ENCODE measurements at places on chromosomes 2 and 18.
A peak's percentile ranks its signal among the peaks of the same experiment; 100 is the strongest.

DNA sequence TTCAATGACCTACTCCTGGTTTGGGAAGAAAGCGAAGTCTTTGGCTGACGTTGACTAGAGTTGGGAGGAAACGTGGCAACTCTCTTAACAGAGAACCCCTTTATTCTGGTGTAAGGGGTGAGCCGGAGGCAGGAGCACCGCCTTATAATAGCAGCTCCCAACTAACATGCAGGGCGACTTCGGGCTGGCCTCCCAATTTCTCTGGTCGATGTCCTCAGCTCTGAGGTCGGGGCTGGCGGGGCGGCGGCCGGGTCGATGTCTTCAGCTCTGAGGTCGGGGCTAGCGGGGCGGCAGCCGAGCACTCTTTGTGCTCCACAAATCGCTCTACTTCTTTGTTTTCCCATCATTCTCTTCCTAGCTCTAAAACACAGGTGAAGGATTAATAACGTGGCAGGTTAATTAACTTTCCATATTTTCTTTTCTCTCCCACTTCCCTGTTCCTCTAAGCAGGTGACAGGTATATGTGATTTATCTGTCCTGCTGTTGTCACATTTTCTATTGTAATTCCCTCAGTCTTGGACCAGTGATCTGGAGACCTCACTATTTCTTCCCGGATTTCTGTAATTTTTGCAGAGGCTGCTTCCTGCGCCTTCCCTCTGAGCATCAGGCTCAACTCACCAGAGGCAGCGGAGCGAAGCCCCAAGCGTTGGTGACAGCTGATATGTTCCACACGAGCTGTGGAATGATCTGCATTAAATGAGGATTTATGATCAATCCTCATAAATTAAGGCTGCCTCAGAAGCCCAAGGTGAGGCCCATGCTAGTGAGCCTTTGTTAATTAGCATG is 64.3 kb downstream of the ACKR3 start:
- DNase-seq: no peak

DNA sequence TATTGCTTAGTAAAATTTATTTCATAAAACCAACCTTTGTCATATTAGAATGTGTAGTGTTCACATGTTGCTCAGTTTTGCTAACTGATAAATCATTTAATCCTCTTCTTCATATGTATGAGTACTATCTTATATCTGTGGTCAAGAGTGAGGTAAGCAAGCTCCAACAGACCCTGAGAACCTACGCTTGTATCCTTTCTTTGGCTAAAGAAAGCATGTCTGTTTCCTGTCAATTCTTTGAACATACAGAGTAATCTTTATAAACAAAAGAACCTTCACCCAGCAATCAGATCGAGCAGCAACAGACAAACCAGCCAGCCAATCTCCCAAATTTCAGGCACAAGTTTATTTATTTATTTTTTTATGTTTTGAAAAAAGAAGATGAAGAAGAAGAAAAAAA is 6.4 kb downstream of the ADCYAP1 start:
- no peak for DNase-seq

DNA sequence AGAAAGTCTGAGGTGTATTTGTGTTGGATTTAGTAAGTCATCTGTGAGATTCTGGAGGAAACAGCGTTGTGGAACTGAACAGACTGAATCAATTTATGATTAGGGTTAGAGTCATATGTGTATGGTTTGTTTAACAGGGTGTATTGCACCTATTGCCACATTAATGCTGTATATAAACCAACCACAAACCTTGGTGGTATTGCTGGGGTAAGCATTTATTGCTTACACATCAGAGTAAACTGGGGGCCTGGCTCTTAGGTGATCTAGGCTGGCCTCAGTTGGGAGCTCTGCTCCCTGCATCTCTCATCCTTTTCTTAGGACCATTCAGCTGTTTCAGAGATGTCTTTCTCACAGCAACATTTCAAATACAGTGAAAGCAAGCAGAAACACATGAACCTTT is 59.7 kb upstream of the GRB14 start:
- DNase-seq: no peak

GRCh38 chr2:235979753-235980435 is 188.3 kb downstream of the GBX2 start:
- DNase-seq: peak; percentile 24

DNA sequence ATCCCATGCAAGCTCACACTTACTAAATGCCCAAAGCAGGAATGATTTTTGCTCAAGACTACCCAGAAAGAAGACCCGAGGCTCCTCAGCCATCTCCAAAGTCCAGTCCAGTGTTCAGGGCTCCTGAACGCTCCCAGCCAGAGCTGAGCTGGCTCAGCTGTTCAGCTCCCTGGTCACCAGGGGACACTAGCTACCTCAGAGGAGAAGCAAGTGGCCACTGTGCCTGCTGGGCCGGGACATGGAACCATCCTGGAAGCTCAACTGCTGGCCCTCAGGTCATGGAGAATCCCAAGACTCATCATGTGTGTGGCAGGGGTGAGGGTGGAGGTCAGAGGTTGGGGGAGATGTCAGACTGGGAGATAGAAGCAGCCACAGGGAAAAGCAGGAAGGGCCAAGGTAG is 89.0 kb downstream of the GALNT14 start:
- no peak for DNase-seq

DNA sequence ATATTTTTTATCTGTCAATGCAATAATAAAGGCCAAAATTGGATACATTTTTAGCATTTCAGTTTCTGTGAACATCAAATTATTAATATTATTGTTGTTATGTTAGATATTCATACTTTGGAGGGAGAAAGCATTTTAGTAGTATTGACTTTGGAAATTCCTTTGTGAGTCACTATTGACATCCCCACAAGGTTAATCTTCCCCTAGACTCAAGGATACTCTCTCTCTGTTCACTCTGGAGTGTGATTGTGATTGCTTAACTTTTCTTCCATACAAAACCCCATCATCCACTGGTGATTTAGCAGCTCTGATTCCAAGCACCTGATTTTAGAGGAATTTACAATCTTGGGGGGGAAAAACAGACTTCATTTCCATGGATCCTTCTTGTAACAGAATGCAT is 352.0 kb downstream of the THSD7B start:
- DNase-seq: no peak

DNA sequence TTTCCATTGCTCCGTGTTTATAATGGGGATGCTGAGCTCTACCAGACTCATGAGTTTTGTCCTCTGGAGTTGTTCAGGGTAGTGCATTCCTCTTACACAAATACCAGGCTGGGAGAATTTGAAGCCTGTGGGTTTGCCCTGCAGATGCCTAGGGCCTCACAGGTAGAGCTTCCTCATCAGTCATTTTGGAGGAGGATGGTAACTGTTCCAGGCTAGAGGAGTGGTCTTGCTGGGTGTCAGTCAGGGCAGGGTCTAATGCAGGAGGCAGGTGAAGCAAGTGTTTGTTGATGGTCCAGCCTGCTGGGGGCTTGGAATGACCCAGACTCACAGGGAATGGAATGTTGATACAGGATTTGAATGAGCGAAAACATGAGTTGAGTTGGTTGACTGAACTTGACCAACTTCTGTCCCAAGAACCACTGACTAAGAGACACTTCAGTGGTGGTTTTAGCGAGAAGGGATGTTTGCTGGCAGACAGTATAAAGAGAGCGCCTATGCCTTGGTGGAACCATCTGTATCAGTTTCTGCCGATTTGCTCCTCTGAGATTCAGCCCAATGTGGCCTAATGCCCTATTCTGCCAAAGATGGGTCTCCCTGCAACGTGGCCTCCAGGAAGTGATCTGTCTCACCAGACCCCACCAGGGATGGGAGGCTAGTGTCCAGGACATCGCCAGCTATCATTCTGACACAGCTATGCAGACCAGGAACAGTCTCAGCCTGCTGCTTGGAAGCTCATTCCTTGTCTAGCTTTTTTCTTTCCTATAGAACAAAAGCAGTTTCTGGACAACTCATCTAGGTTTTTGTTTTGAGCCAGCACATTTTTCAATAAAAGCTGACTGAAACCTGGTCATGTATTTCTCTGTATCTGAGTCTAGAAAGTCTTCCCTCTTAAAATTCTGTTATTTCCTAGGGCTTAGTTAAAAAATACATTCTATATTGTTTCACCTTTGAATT is 9.3 kb downstream of the IL1R2 start:
- DNase-seq: no peak

DNA sequence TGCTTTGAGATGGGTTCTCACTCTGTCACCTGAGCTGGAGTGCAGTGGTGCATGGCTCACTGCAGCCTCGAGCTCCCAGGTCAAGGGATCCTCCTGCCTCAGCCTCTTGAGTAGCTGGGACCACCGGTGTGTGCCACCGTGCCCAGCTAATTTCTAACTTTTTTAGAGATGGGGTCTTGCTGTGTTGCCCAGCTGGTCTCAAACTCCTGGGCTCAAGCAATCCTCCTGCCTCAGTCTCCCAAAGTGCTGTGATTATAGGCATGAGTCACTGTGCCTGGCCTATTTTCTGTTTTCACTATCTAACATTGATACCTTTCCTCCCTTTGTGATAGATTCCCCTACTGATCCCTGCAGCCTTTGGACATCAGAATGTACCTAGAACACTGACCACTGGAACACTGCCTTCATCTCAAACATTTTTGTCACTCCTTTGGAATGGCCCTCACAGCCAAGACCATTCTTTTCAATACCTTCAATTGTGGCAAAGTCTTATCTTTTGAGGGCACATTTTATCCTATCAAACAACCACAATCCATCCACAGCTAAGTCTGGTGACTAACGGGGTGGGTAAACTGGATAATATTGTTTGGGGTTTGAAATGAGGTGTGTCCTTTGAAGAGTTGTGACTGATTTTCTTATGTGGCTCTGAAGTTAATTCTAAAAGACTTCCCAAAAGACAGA is 43.7 kb downstream of the EPAS1 start:
- no peak for DNase-seq

DNA sequence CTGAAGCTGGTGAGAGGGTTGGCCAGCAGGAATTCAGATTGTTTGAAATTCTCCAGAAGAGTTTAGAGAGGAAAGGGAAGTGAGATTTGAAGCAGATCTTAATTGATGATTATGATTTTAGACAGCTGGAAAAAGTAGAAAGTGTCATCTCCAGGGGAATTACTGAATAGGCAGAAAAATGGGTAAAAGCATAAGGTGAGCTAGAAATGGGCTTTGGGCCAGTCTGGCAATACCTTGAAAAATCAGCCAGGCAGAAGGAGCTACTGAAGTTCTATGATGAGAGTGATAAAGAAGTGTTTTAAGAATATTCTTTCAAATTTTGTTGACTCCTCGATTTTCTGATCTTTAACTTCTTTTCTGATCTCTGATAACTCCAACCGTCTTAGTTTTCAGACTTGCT is 172.9 kb upstream of the CCDC150 start:
- DNase-seq: peak; percentile 59

GRCh38 chr2:46469116-46469515 is 10.2 kb upstream of the TMEM247 start:
- DNase-seq: no peak

DNA sequence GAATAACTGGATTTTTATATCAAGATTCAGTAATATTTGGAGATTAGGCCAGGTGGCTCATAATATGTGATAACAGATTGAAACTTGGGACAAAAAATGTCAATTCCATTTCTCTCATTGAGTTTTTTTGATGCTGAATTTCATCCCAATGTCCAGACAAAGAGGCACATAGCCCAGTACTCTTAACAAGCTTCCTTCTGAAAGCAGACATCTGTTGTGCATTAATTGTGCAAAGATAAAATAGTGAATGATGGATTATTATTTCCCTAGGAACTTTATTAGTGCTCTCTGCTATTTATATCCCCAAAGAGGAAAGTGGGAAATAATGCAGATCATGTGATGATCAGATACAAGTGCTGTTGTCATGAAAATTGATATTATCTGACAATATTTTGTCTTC is 234.1 kb downstream of the CCDC102B start:
- no peak for DNase-seq

DNA sequence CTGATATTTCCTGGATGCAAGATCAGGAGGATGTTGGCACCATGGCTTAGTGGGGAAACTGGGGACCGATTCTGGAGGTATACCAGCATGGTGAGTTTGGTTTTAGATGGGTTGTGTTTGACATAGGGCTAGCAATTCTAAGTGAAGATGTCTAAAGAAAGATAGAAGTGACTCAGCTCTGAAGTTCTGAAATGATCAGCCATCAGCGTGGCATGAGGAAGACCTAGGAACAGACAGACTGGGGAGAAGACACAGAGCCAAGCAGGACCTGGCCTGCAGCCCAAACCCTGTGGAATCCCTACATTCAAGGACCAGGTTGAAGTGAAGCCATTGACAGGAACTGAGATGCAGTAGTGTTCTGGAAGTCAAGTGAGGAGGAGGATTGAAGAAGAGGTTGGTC is 39.8 kb downstream of the HRH4 start:
- no peak for DNase-seq

- peak; percentile 55 for DNase-seq
These were observed 26.6 kb upstream of the LANCL1 start for GRCh38 chr2:210503001-210503623.

GRCh38 chr2:120445449-120446143 is 99.7 kb downstream of the INHBB start:
- DNase-seq: peak; percentile 8

- DNase-seq: no peak
These were observed 106.3 kb upstream of the ST3GAL5 start for GRCh38 chr2:85994897-85995647.

DNA sequence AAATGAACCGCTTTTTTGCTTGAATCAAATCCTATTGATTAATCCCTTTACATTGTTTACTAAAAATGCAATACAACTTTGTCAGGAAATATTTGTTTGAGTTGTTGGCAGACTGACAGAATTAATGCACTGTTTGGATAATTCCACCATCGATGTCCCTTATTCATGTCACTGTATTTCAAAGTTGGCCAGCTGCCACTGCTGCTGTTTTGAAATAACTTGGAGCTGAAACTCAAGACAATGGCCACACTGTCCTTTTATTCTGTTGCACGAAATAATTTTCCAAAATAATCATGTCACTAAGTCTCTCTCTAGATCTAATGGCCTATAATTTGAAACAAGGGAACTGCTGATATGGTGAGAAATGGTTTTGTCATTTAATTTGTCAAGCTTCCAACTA is 55.2 kb upstream of the PAX3 start:
- no peak for DNase-seq

DNA sequence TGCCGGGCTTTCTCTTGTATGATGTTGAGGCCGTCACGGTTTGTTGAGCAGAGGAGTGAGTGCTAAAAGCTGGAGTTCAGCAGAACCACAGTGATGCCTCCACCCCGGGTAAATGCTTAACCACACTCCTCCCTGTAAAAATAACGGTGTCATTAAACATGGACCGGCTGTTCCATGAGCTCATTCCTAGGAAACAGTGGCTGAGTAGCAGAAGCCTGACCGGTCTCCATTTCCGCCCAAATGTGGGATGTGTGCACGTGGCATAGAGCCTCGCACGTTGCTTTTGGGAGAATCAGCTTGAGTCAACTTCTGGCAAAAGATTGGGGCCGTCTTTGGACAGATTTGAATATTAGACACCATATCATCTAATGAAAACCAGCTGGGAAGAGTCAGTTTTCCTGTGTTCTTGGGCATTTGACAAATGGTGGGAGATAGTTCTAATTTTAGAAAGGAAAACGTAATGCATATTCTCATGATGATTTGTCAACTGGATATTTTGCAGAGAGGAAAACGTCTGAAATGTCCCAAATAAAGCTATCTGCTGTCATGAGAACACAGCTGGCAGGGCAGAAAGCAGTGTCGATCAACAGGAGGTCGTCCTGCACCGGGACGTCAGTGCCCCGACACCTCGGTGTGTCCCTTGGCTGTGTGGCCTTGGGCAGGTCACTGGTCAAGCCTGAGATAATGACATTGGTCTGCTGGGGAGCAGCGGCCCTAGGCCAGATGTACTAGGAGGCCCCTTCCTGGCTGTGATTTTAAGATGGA is 42.4 kb downstream of the LRRFIP1 start:
- DNase-seq: peak; percentile 72

All from NCI-H2171 treated with DMSO at 0.1 percent for 48 hours (cell line).